Activated T-cell treated with anti-CD3 and anti-CD28 coated beads, Interleukin-2, amount 50 U/mL, for 4 hours (primary cell): ENCODE measurements at places on chromosomes 12 and 14. TPM values are rescaled to one million over a fixed set of nuclear protein-coding genes. Genes with fewer than 3 reads are reported as not detected.

DNA sequence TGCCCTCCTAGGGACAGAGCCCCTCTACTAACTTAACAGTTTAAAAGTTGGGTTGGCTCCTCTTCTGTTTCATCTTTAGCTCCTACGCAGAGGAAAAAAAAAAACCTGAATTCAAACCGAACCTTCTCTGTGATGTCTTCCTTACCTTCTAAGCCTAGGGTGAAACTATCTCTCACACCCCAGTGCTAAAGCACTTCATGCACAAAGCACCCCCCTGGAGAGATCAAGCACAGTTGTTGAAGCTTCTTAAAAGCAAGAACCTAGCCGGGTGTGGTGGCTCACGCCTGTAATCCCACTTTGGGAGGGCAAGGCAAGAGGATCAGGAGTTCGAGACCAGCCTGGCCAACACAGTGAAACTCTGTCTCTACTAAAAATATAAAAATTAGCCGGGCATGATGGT lies 37.6 kb downstream of the CORO1C start:
- DNase-seq = no peak

Gene ANKRD33
- not detected for total RNA-seq

GRCh38 chr12:10716704-10717315 lies 6.3 kb downstream of the YBX3 start:
- no peak for DNase-seq

Gene ADAM21
- total RNA-seq = not detected

DNA sequence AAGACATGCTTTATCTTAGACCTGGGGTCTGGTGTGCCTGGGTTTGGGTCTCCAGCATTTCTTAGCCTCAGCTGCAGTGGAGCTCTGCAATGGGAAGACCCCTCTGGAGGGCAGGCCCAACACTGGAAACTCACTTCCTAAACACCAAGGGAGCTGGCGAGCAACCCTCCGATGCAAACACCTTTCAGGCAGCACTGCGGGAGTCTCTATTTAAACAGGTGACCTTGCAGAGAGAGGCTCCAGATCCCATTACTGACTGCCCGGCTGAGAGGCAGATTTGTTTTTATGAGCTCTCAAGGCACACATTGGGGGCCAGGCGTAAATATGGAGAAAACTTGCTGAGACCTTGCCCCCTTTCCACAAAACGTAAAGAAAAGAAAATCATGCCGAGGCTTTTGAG lies 195.5 kb downstream of the PAX9 start:
- DNase-seq = no peak

Gene PZP
- total RNA-seq = not detected

DNA sequence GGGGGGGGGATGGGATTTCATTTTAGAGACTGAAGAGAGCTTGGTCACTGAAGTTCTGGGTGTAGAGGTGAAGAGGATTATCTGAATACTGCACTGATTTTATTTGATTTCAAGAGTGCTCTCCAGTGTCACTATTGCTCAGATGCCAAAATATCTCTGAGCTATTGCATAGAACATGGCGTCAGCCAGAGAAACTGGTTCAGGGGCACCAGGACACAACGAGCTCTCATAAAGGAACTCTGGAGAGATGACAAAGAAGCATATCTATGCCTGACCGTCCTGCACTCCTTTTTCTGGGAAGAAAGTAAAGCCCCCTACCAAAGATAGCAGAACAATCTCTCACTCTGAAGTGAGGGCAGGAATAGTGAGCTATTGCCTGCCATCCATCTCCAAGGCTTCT lies 2.0 kb downstream of the SLC7A8 start:
- no peak for DNase-seq

DNA sequence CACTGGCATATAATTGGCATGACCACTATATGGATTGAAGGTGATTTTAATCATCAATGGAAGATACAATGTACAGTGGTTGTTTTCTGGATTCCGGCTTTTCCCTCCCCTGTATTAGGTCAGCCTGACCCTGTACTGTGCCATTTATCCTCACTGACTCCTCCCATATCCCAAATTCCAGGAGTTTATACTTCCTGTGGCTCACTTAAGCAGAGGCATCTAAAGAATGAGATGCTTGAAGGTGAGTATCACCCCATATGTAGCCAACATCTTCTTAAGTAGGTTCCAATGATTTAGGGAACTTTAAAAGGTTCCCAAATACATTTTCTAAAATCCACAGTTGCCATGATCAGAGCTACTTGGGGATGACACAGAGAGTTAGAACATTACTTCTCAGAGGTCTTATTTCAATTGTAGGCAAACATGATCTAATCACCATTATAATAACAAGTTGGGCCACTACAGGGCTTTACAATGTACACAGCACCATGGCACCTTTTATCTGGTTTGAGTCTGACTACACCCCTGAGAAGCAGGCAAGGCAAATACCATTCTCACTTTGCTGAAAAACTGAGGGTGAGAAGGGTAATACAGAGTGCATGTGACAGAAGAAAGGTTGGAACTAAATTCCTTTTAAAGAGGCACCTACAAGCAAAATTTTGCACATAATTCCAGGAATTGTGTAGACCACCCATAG lies 212.3 kb upstream of the GARIN6 start:
- DNase-seq = no peak

- no peak for DNase-seq
Measured at GRCh38 chr12:131076296-131076695, 122.6 kb downstream of the ADGRD1 start.
